Pericardium fibroblast (primary cell): ENCODE measurements at places on chromosomes 16 and 17. TPM values are rescaled to one million over a fixed set of nuclear protein-coding genes. Genes with fewer than 3 reads are reported as not detected.

Gene CCL7
- total RNA-seq: not detected in 2 replicates

Gene PYDC1
- not detected in 2 replicates for total RNA-seq

Gene CACNG1
- 0.51 TPM in 1 of 2 replicates, not detected in the other for total RNA-seq

Gene KRTAP3-2
- not detected in 2 replicates for total RNA-seq

Gene HIC1
- total RNA-seq: 73.4 and 91.3 TPM in 2 replicates

Gene HASPIN
- 0.47 and 1.4 TPM in 2 replicates for total RNA-seq

Gene TAC4
- total RNA-seq: not detected in 2 replicates

Gene CTRB2
- not detected in 2 replicates for total RNA-seq

Gene GDPD3
- total RNA-seq: 0.47 and 1.2 TPM in 2 replicates

Gene KRT39
- not detected in 2 replicates for total RNA-seq

Gene NUDT21
- total RNA-seq: 26.3 and 56.8 TPM in 2 replicates

Gene SLC4A1
- total RNA-seq: not detected in 2 replicates

Gene OR1F1
- total RNA-seq: not detected in 2 replicates

Gene SYCE1L
- 8.2 TPM in 1 of 2 replicates, not detected in the other for total RNA-seq

Gene MT1X
- total RNA-seq: 87.8 and 526 TPM in 2 replicates

Gene KRT25
- total RNA-seq: not detected in 2 replicates

Gene KRT14
- 0.12 and 0.26 TPM in 2 replicates for total RNA-seq

Gene PNPO
- total RNA-seq: 29.5 and 33.3 TPM in 2 replicates

Gene PIEZO1
- total RNA-seq: 126 and 134 TPM in 2 replicates

Gene KRT40
- total RNA-seq: not detected in 2 replicates

Gene TEKT1
- total RNA-seq: not detected in 2 replicates

Gene ATP6V0C
- 28.6 and 45.0 TPM in 2 replicates for total RNA-seq

Gene DPEP1
- 2.8 and 5.5 TPM in 2 replicates for total RNA-seq

Gene NLRC3
- total RNA-seq: not detected in 2 replicates

Gene TBKBP1
- 13.6 and 16.9 TPM in 2 replicates for total RNA-seq

Gene SYNGR2
- total RNA-seq: 1.9 and 7.9 TPM in 2 replicates

Gene ABCC1
- 17.2 and 24.8 TPM in 2 replicates for total RNA-seq

Gene HS3ST3B1
- total RNA-seq: 6.0 and 14.3 TPM in 2 replicates

Gene PTX4
- 1.9 TPM in 1 of 2 replicates, not detected in the other for total RNA-seq

Gene MRPL10
- 31.0 and 45.8 TPM in 2 replicates for total RNA-seq

Gene FSCN2
- 0.23 TPM in 1 of 2 replicates, not detected in the other for total RNA-seq

Gene TEKT3
- total RNA-seq: 0.09 TPM in 1 of 2 replicates, not detected in the other

Gene TVP23A
- 0.12 TPM in 1 of 2 replicates, not detected in the other for total RNA-seq

Gene TP53TG3B
- total RNA-seq: not detected in 2 replicates

Gene NEK8
- total RNA-seq: 2.3 and 2.8 TPM in 2 replicates

Gene TPSG1
- total RNA-seq: not detected in 2 replicates

Gene MYH2
- 3.5 TPM in 1 of 2 replicates, not detected in the other for total RNA-seq

Gene WSCD1
- under 0.01 and 2.8 TPM in 2 replicates for total RNA-seq

Gene PABPN1L
- total RNA-seq: not detected in 2 replicates

Gene MYCBPAP
- 0.09 and 0.23 TPM in 2 replicates for total RNA-seq

Gene BEAN1
- 0.51 and 8.5 TPM in 2 replicates for total RNA-seq

Gene ACLY
- total RNA-seq: 147 and 228 TPM in 2 replicates

Gene PPM1E
- total RNA-seq: 0.23 and 0.43 TPM in 2 replicates

Gene CCL8
- total RNA-seq: not detected in 2 replicates

Gene LCMT1
- 39.8 and 41.9 TPM in 2 replicates for total RNA-seq

Gene MT1E
- 113 and 154 TPM in 2 replicates for total RNA-seq
